Stimulated activated CD8-positive, alpha-beta memory T cell treated with anti-CD3 and anti-CD28 coated beads, Interleukin-15, amount 100 ng/mL, for 24 hours (primary cell): ENCODE measurements at places on chromosomes 2 and 18.

- DNase-seq = no peak
Measured at GRCh38 chr2:228245601-228246000, 64.1 kb upstream of the SPHKAP start.

DNA sequence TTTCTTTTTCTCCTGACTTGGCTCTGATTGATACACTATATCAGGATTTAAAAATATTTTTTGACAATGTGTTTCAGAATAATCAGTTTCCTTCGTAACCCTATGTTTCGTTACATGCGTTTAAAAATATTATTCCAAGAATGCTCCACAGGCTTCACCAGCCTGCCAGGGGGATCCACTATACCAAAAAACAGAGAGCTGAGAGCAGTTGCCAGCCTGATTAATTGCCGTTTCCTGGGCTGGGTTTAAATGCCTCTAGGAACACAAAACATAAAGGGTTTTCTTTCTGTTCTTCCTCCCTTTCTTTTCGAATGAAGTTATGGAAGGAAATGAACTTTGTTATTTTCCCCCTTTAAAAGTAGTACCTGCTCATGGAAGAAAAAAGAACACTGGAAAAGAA is 47.9 kb downstream of the LRRFIP1 start:
- DNase-seq = no peak

- DNase-seq = no peak
Measured at GRCh38 chr2:111523009-111523408, 361.0 kb downstream of the ANAPC1 start.

- no peak for DNase-seq
Measured at GRCh38 chr2:68776124-68776523, 41.5 kb downstream of the ARHGAP25 start.

- no peak for DNase-seq
Measured at GRCh38 chr18:62651276-62652056, 63.9 kb upstream of the PHLPP1 start.

GRCh38 chr2:37984589-37984988 is 59.5 kb downstream of the RMDN2 start:
- no peak for DNase-seq

DNA sequence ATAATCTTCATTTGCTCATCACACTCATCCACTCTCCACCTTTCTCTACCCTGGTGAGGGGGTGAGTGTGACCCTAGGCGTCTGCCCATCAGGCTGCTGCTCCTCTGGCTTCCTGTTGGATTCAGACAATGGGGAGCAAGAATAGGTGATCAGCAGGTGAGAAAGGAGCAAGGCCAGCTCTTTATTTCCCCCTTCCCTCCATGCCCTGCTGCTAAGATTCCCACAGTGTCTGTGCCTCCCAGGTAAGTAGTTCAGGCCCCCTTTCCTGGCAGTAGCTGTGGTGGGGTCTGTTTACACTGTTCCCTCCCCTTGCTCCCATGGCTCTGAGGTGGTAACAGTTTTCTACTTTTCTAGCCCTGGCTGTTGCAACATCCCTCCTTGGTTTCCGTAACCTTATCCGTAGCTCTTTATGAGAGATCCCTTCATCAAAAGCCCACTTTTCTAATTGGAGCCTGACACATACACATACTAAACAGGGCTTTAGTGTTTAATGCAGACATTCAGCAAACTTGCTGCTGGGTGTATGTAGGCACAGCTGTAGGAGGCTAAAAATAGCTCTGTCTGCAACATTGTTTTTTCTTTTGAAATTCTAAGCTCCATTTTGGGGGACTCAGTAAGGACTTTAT is 27.5 kb downstream of the MAP2 start:
- no peak for DNase-seq

DNA sequence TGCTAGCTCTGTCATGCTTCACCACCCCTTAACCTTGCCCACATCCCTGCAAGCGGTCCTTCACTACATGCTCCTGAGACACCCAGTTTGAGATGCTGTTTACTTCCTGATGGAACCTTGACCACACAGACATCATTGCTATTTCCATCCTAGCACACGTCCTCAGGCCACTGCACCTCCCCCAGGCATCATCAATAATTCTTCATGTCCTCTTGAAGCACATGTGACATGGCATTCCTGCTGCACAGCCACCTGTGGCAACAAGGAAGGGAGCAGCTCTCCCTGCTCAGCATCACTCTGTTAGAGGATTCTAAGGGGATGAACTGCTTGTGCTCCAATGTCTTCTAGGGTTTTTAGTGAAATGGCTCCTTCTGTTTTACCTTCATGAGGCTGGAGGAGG is 26.1 kb upstream of the ST3GAL5 start:
- no peak for DNase-seq

GRCh38 chr2:41779888-41780287 is 267.9 kb upstream of the PKDCC start:
- DNase-seq = no peak

GRCh38 chr2:189542145-189542882 is 38.3 kb downstream of the SLC40A1 start:
- no peak for DNase-seq
